Hematopoietic multipotent progenitor cell treated with erythropoietin and hydrocortisone succinate and interleukin-3 and kit ligand, for 8 days (in vitro differentiated cells): ENCODE measurements at places on chromosomes 11 and 22.

GRCh38 chr11:19355601-19356000 lies 114.9 kb upstream of the E2F8 start:
- DNase-seq: no peak

DNA sequence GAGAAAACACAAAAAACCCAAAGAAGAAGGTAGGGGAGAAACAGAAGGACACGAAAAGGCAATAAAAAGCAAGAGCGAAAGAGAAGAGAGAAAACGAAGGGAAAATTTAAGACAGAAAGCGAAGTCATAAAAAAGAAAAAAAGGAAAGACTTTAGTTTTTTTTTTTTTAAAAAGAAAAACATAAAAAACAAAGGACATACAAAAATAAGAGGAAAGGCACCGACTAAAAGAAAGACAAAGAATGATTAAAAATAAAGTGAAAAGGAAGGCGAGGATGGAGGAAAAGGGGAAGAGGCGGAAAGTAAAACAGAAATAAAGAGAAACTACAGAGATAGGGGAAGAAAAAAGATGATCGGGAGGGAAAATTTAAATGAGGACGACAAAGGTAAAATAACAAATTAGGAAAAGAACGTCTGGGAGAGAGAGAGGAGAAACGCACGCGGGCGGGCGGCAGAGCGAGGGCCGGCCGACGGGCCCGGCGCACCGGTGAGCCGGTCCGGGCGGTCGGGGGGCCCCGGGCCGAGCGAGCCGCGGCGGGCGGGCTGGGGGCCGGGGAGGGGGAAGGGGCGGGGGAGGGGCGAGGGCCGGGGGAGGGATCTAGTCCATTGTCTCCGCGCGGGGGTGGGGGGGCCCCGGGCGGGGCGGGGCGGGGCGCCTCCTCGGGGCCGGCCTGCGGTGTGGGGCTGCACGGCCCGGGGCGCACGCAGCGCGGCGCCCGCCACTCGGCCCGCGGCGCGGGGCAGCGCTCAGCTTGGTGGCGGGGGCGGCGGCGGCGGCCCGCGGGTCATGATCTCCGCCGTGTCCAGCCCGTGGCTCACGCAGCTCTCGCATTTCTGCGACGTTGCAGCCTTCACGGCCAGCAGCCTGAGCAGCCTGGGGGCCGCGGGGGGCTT lies at the start of gene TBX1:
TSS of gene TBX1 (plus strand) at position 721 of the 893 bp plus-strand sequence. CDS start at position 787, 66 bp downstream.
- no peak for DNase-seq

DNA sequence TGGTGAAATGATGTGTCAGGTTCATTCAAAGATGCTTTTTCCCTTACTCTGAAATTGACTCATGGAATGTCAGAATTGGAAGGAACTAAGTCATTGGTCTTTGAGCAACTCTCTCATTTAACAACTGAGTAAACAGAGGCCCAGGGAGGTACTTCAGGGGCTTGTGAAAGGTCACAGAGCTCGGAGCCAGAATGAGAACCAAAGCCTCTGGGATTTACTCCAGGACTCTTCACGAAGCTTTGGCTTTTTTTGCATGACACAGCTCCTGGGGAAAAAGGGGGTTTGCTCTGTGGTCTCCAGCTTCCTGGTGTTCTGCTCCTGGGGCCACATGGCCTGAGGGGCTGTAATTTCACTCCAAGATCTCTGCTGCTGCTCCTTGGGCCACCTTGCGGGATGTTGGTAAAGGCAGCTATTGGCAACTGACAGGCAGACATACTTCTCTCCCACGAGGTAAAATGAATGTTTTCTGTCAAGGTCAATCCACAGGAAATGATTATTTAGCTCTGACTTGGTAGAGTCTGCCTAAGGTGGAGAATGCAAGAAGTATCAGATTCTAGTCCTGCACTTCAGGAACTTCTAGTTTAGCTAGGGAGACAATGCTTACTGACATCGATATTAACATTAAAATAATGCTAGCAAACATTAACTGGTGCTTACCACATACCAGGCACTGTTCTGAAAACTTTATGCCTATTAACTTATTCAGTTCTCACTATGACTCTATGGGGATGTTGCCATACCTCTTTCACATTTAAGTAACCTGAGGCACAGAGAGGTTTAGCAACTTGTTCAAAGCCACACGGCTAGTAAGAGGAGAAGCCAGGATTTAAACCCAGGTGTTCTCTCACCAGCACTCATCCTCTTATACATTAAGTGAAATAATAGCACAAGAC lies 16.1 kb downstream of the PKNOX2 start:
- DNase-seq: no peak

DNA sequence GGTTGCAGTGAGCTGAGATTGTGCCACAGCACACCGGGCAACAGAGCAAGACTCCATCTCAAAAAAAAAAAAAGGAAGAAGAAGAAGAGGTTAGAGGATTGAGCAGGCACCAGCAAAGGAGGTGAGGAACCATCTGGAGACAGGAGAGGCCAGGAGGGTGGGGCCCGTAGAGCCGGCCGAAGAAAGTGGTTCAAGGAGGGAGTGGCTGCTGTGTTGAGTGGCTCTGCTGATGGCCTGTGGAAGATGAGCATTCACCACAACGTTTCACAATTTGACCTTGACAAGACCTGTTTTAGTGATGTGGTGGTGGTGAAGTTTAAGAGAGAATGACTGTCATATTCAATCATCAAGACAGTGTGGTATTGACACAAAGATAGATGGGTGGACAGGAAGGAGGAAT lies 6.8 kb upstream of the CTSD start:
- no peak for DNase-seq

GRCh38 chr22:44723801-44724200 lies 21.8 kb downstream of the PRR5 start:
- peak; percentile 72 for DNase-seq

DNA sequence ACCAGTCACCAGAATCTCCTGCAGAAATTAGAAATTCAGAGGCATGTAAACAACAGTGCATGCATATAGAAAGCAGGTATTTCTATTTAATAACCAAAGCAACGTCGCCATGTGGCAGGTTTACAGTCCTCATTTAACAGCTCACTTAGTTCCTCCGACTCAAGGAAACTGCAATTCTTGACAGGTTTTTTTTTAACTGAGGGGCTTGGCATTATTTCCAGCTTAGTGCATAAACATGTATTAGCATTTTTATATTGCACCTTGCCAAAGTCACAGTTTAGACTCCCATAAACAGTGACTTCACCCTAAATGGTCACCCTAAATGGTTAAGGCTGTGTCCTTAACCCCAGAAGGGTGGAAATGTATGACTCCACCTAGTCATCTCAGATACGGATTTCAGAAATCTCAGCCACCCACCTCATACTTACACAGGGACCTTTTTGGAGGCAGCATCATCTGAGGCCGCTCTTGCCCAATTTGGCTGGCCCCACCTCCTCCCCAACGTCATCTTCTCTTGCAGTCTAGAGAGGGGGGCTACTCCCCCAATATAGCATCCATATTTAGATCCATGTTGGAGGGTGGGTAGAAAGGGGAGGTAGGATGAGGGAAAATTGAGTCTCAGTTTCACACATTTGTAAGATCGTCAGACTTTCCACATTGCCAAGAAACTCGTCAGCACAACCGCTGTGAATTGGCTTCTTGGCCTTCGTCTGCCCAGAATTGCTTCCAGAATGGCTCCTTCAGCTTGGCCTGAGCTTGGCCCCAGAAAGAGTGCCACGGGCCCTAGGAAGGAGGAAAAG lies 31.8 kb upstream of the SLC35C1 start:
- DNase-seq: no peak

GRCh38 chr11:92249156-92249753 lies 24.6 kb downstream of the FAT3 start:
- no peak for DNase-seq

DNA sequence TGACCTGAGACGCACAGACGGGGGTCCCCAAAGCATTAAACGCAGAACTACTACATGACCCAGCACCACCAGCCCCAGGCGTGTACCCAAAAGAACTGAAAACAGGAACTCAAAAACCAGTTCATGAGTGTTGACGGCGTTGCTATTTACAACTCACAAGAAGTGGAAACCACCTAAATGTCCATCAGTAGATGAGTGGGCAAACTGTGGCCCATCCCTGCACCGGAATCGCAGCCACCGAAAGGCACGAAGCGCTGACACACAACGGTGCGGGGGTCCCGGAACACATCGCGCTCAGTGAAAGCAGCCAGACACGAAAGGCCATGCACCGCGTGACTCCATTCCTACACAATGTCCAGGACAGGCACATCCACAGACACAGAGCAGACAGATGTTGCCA lies 79.2 kb downstream of the TRMU start:
- DNase-seq: no peak

DNA sequence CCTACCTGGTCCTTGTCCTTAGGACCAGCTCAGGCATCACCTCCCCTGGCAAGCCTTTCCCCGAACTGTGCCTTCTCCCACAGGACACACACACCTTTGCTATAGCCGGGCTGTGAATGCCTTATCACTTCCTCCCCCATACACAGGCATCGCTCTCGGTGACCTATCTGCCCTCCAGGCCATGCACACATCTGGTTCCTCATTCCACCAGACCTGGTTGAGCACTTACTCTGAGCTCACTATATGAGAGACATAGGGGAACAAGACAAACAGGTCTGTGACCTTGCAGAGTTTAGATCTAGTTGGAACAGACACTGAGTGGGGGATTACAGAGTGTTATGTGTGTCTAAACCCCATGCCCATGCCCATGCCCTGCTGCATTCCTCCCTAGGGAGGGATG lies 3.1 kb upstream of the BCR start:
- DNase-seq: peak; percentile 36

DNA sequence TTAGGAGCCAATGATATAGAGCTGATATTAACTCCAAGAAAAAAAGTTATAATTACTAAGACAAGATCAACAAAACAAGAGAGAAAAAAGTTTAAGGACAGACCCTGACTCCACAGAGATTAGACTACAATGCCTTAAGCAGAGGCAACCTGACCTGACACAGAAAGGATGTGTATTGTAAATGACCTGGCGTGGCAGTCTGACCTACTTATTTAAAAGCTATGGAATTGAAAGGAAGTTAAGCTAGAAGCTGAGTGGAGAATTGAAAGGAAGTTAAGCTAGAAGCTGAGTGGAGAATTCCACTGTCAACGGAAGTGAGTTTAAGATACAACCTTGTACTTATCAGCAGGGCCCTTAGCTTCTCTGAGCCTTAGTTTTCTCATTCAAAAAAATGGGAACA lies 885.4 kb downstream of the OPCML start:
- DNase-seq: no peak

DNA sequence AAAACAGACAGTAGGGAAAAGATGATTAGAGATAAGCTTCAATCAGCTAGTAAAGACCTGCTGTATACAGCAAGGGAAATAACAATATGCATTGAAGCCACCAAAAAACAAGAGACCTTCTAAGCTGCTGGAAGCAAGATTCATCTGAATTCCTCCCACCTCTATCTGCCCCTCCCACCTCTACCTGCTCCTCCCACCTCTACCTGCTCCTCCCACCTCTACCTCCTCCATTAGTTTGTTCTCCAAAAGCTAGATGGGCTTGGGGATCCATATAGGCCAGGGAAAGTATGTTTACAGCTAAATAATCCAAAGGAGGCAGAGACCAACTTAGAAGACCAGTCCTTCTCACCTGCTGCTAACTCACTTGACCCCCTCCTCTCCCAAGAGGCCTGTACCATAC lies 33.2 kb downstream of the PAK1 start:
- DNase-seq: no peak

GRCh38 chr11:1845561-1846452 lies 7.0 kb downstream of the TNNI2 start:
- DNase-seq: no peak

DNA sequence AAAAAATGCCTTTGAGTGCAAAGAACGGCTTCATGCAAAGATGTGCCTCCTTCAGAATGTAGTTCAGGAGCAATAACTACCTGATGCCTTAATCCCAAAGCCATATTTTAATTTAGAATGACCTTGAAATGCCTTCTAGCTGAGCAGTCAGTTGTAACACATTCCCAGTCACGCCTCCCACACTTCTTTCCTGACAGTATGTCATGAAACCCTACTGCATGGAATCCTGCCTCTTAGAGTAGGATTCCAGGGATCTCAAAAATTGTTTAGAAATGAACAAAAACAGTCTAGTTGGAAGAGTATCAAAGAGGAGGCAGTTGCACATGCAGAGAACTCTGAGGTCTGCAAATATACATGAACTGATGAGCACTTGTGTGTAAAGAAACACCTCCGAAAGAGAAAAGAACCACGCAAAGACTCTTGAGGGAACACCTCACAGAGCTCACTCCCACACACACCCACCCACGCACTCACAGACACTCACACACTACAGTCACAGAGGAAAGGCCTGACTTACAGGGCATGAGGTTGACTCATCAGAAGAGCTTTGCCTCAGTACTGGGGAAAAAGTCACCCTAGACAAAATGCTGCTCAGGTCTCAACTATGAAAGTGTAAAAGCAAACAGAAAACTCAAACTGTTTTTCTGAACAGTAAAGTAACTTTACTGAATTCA lies 77.4 kb downstream of the GGTLC2 start:
- DNase-seq: peak; percentile 71

- DNase-seq: no peak
These were observed 57.9 kb downstream of the UVRAG start for GRCh38 chr11:75872887-75873416.

- no peak for DNase-seq
These were observed 451.5 kb upstream of the FAT3 start for GRCh38 chr11:91773090-91773489.

DNA sequence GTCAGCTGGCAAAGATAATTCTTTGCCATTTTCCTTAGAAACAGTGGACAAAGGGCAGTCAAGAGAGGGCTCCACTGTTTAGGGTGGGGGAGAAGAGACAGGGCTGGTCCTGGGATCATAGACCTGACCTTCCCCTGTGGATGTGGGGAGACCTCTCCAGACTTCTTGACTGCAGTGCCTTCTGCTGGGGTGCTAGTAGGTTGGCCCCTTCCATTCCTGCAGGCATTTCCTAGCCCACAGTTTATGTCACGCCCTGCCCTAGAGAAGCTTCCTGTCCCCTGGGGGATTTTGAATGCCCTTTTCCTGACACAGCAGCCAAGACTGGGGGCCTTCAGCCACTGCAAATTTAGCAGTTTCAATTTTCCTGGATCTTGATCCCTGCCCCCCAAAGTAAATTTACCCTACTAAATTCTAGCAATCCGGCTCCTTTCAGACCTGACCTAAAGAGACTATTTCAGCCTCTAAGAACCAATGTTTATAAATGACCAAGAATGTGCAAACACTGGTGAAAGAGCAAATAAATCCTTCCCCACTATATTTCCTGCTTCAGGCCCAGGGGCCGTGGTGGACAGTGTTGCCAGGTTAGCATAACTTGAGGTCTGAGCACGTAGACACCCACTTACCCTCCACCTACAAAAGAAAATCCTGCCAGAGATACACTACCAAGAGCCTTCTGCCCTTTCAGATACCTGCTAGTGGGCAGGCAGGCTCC lies 58.4 kb downstream of the PPFIBP2 start:
- DNase-seq: no peak

- DNase-seq: no peak
These were observed 12.5 kb downstream of the CCND1 start for GRCh38 chr11:69653406-69653960.

GRCh38 chr11:67304511-67305113 lies 1.3 kb downstream of the SSH3 start:
- no peak for DNase-seq

- no peak for DNase-seq
These were observed 75.3 kb downstream of the BCR start for GRCh38 chr22:23255506-23256170.

GRCh38 chr11:83639995-83640758 lies 354.0 kb upstream of the CCDC90B start:
- no peak for DNase-seq

GRCh38 chr22:27108425-27109114 lies 451.2 kb downstream of the MIAT start:
- no peak for DNase-seq
